ENCODE measurements at places on chromosomes 2 and 18.

DNA sequence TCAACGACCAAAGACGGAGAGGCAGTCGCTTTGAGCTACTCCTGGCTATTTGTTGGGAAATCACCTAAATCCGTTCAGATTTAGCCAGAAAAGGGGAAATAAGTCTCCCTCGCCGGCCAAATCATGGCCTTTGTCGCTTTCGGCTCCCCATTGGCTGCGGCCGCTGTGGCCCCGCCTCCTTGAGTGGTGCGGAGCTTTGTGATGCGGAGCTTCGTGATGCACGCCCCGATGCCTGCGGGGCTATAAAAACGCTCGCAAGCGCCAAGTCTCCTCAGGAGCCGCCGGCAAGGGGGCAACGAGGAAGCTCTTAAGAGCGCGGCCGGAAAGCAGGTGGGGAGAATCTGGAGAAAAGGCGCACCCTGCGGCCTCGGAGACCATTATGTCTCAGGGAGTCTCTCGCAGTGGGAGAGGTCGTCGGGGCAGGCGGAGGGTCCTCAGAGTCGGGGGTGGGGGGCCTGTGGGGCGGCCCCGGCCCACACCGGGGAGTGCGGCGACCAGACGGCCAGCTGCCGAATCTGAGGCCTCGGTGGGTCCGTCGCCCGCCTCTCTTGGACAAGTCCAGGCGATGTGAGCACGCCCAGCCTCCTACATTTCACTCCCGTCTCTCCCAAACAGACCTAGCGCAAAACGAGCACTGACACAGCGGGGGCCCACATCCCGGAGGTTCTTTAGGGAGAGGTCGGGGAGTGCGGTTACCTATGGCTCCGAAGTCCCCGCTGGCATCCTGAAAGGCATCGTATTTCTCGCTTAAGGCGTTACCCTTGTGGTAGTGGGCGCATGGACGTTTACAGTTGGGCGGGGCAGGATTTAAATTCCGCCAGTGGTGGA is at the start of gene CABYR:
TSS of gene CABYR (plus strand) at position 274 of the 828 bp plus-strand sequence. CDS start 4,053 bp downstream, outside the sequence.
- DNase-seq, result peak; percentile 81

GRCh38 chr2:100865816-100866460 is 46.0 kb downstream of the NPAS2 start:
- DNase-seq, result no peak

- no peak for DNase-seq
These were observed 34.3 kb upstream of the PPP1CB start for GRCh38 chr2:28717339-28717758.

DNA sequence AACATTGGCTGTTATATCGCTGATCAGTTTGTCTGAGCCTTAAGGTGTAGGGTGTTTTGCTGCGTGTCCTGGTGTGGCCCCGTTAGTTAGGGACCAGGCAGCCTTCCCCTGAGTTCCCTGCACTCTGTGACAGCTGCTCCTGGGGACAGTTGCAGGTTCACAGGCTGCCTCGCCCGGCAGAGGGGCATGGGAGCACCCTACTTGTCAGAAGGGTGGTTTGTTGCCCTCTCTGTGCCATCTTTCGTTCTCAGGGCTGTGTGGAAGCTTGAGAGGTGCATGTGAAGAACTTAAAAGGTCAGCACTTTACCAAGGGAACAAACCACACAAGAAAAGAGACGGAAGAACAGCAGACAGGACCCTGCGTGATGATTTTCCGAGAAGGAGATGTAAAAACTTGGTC is 159.6 kb downstream of the LDLRAD4 start:
- no peak for DNase-seq

GRCh38 chr2:11500702-11501303 is 33.0 kb upstream of the GREB1 start:
- DNase-seq, result no peak

DNA sequence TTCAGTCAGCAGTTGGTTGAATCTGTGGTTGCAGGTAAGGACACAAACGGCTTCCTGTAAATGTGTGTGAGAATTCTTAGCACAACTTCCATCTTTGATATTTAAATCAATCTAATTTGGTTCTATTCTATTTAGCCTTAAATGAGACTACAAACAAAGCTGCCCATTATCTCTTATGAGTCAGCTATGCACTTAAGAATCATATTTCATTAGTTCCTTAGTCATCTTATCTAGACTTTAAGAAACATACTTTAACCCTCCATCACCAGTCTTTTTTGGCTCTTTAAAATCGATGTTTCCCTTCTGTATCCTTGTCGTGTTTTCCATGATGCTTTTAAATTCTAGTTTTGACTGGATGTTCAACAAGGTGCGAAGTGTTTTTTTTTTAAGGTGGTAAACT is 114.4 kb upstream of the TMEM200C start:
- no peak for DNase-seq

- DNase-seq, result no peak
These were observed 550.9 kb upstream of the PKDCC start for GRCh38 chr2:41496908-41497307.

DNA sequence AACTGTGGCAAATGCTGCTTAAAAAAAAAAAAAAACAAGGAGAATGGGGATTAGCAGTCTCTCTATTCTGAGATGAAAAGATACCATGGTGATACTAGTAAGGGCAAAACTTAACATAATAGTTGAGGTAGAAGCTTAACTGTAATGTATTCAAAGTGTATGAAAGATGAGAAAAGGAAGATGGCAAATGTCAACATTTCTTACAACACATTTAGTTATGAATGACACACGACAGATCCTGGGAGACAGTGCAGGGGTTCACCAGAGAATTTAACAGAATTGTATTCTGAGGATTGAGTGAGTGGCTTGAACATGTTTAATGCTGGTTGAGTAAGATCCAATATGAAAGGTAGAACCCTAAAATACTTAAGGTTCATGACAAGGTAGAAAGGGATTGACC is 52.7 kb downstream of the CUL3 start:
- no peak for DNase-seq

GRCh38 chr2:165648801-165649200 is 145.2 kb downstream of the GALNT3 start:
- DNase-seq, result no peak

DNA sequence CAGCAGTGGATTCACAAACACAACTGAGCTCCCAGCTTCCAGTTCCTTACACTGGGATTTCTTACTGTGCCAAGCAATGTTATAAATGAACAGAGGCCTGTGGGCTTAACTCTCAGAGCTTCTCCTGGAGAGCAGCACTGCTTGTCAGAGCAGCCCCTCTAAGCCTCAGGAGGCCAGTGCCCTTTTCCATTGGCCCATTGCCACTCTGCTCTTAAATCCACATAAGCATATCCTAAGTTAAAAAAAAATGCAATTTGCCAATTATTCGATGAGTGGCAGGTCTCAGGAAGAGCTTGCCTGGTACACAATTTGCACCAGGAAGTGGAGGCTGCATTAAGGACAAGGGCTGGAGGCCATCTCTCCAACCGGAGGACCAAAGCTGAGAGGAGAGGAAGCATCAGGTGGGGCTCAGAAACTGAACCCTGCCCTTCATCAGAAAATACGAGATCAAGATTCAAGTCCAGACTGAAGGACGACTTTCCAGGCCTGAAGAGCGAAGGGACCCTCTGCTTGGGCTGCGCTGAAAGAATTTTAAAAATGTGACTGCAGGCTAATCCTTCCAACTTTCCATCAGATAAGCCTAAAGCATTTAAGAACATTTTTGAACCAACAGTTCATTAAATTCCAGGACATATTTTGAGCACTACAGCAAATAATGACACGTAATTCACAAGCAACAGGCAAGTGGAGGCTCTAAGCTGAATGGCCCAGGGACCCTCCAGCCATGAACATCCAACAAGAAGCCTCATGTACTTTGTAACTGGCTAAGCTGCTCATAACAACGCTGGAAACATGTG is 28.4 kb upstream of the PXDN start:
- DNase-seq, result no peak

- DNase-seq, result no peak
These were observed 37.5 kb upstream of the SMCHD1 start for GRCh38 chr18:2618009-2618408.

GRCh38 chr2:46850742-46851141 is 64.9 kb downstream of the MCFD2 start:
- DNase-seq, result no peak

DNA sequence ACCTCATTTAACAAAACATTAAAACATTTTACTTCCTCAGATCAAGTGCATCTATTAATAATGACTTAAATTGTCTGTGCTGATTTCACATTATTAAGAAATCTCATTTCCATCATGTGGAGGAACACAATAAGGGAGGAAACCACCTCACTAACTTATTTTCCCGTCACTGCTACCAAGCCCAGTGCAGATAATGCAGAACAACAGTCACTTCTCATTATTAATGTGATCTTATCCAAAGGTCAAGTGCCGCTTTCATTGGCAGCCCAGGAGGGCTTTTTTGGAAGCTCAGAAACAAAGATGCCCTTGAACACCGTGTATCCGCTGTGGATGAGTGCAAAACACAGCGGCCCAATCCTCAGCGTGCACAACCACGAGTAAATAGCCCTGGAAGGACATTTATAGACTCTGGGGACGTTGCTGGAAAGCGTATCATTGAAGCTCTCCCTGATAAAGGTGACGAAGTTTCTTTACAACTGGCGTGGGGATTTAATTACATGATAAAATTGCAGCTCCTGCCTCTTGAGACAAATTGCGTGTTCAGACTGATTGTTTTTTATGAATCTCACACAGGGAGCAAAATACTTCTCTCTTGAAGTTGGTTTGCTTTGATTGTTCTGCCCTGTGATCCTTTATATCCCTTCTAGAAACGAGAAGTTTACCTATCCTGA is 13.2 kb downstream of the ASB18 start:
- no peak for DNase-seq

- DNase-seq, result no peak
These were observed 165.3 kb downstream of the SNTG2 start for GRCh38 chr2:1115843-1116539.

DNA sequence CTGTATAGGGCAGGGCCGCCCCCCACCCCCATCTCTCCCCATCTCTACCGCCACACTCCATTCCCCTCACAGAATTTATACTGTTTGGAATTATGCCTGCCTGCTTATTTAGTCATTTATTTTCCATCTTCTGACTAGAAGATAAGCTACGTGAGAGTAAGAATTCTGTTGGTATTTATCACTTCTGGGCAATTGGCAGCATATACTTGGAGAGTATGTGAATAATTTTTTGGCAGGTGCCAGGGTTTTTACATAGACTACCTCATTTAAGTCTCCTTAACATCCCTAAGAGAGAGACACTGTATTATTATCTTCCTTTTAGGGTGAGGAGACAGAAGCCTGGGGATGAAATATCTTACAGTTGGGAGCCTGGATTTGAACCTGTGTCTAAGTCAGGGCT is 45.0 kb downstream of the SLC4A1AP start:
- DNase-seq, result no peak

DNA sequence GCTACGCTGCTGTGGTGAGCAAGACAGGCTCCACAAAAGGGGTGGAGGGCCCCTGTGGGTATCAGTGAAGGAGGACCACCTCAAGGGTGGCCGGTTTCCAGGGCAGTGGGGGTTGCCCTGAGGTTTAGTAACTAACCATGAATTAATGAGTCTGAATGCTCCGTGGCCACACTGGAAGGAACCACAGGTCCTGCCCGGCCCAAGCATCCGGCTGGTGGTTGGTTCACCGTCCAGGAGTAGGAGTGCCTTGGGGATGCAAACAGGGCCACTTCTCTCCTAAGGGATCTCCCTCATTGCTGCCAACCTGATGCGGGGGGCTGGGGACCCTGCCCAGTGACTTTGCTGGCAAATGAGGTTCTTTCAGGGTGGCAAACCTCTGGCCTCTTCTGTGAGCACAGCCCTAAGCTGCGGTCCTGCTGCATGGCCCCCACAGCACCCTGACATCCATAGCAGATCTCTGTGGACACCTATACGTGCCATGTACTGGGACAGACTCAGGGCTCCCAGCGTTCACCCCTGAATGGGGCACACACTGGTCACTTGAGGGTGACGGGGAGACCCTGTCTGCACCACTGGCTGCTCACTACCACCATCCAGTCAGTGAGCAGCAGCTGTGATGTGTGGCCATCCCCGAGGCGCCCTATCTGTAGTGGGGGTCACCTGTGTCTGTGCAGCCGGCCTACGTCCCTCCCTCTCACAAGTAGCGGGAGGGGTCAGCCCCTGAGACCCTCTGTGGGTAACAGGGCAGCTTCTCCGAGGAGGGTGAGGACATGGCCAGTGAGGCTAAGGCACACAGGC is 41.6 kb downstream of the HS6ST1 start:
- no peak for DNase-seq

DNA sequence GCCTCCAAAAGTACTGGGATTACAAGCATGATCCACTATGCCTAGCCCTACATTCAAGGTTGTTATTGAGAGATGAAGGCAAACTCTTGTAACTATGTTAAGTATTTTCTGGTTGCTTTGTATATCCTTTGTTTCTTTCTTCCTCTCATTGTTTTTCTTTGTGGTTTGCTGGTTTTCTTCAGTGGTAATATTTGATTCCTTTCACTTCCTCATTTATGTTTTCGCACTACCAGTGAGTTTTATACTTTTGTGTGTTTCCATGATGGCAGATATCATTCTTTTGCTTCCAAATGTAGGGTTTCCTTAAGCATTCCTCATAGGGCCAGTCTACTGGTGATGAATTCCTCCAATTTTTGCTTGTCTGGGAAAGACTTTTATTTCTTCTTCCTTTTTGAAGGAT is 90.2 kb downstream of the NCK2 start:
- no peak for DNase-seq

DNA sequence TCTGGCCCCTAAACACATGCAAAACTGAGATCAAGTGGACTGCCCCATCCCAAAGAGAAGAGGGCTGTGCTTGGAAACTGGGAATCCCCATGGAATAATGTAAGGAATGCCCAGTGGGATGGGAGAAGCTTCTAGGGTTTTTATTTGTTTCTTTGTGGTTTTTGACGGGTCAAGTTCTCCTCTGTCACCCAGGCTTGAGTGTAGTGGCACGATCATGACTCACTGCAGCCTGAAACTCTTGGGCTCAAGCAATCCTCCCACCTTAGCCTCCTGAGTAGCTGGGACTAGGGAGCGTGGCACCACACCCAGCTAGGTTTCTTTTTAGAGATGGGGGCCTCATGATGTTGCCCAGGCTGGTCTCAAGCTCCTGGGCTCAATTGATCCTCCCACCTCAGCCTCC is 101.7 kb upstream of the ZSWIM2 start:
- DNase-seq, result no peak

- DNase-seq, result no peak
These were observed 118.7 kb upstream of the MSTN start for GRCh38 chr2:190181123-190181669.

- DNase-seq, result no peak
These were observed 303.4 kb downstream of the PIK3C3 start for GRCh38 chr18:42258301-42258965.

GRCh38 chr2:181070119-181070835 is 89.9 kb downstream of the UBE2E3 start:
- no peak for DNase-seq

- no peak for DNase-seq
These were observed 669.7 kb downstream of the RNF144A start for GRCh38 chr2:7586898-7587297.
